CD8-positive, alpha-beta memory T cell (primary cell): ENCODE measurements at places on chromosomes 11 and 22. TPM values are rescaled to one million over a fixed set of nuclear protein-coding genes. Genes with fewer than 3 reads are reported as not detected.
A peak's percentile ranks its signal among the peaks of the same experiment; 100 is the strongest.

- H3K36me3 ChIP-seq: no peaks in the 10 kb centered on the region
- no peak overlapping the region for H3K27ac ChIP-seq
- H3K27me3 ChIP-seq: no peaks in the 10 kb centered on the region
- no peak overlapping the region for H3K4me3 ChIP-seq
- DNase-seq: no peak
Observed at GRCh38 chr11:110375351-110375750, 54.4 kb upstream of the FDX1 start.

DNA sequence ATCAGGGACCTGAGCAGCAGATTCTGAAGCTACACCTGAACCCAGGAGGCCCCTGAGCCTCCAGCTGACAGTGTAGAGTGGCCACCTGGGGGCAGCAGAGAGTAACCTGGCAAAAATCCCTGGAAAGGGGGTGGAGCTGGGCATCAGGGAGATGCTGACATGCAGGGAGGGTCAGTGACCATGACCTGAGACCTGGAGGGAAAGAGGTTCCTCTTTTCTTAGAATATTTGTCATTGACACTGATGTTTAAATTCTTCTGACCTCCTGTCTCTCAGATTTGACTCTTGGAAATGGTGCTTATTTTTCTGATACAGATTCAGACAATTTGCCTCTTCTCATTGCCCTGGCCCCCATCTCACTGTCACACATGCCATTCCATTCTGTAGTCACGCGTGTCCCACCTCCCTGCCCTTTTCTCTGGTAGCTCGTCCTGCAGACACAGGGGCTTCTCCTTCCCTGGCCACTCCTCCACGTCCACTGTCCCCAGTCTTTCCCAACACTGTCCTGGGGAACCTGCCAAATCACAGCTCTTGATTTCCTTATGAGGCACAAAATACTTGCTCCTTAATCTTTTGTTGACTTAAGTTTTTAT lies 117.2 kb upstream of the IGLL5 start:
- H3K27me3 ChIP-seq: no peaks in the 10 kb centered on the region
- DNase-seq: peak; percentile 30
- H3K27ac ChIP-seq: no peak overlapping the region
- peaks cover 4% of the 10 kb centered on the region for H3K4me1 ChIP-seq
- no peaks in the 10 kb centered on the region for H3K36me3 ChIP-seq
- H3K4me3 ChIP-seq: no peak overlapping the region

DNA sequence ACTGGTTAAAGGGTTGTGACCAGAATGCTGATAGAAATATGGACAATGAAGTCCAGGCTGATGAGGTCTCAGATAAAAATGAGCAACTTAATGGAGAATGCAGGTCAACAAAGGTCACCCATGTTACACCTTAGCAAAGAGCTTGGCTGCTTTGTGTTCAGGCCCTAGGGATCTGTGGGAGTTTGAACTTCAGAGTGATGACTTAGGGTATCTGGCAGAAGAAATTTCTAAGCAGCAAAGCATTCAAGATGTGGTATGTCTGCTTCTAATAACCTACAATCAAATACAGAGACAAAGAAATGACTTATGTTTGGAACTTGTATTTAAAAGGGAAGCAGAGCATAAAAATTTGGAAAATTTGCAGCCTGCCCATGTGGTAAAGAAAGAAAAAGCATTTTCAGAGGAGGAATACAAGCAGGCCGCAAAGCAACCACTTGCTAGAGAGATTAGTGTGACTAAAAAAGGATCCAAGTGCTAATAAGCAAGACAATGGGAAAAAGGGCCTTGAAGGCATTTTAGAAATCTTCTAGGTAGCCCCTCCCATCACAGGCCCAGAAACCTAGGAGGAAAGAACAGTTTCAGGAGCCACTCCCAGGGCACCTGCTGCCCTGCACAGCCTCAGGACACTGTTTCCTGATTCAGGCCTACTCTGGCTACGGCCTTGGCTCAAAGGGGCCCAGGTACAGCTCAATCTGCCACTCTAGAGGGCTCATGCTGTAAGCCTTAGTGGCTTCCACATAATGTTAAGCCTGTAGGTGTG lies 41.3 kb downstream of the TNKS1BP1 start:
- no peaks in the 10 kb centered on the region for H3K27me3 ChIP-seq
- no peaks in the 10 kb centered on the region for H3K36me3 ChIP-seq
- H3K4me3 ChIP-seq: no peak overlapping the region
- no peaks in the 10 kb centered on the region for H3K4me1 ChIP-seq

DNA sequence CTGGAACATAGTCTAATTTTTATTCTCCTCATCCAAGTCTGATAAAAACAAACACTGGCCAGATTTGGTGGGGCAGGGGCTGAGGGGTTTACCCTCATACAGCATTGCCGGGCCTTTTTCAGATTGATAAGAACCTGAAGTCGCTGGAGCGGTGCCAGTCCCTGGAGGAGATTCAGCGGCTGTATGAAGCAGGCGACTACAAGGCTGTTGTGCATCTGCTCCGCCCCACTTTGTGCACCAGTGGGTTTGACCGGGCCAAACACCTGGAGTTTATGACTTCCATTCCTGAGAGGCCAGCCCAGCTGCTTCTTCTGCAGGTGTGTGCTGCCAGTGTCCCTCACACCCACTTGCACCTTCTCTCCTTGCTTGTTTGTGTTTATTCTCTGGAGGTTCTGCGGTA lies 55.8 kb downstream of the CABIN1 start:
- H3K27ac ChIP-seq: no peak overlapping the region
- no peak for DNase-seq
- H3K36me3 ChIP-seq: peaks cover 57% of the 10 kb centered on the region
- no peak overlapping the region for H3K4me3 ChIP-seq

VSIG2 gene
- total RNA-seq: 0.40 TPM
